ENCODE measurements at places on chromosomes 16 and 17.

- no peak for DNase-seq
Observed at GRCh38 chr16:46899443-46900143, 15.4 kb downstream of the GPT2 start.

DNA sequence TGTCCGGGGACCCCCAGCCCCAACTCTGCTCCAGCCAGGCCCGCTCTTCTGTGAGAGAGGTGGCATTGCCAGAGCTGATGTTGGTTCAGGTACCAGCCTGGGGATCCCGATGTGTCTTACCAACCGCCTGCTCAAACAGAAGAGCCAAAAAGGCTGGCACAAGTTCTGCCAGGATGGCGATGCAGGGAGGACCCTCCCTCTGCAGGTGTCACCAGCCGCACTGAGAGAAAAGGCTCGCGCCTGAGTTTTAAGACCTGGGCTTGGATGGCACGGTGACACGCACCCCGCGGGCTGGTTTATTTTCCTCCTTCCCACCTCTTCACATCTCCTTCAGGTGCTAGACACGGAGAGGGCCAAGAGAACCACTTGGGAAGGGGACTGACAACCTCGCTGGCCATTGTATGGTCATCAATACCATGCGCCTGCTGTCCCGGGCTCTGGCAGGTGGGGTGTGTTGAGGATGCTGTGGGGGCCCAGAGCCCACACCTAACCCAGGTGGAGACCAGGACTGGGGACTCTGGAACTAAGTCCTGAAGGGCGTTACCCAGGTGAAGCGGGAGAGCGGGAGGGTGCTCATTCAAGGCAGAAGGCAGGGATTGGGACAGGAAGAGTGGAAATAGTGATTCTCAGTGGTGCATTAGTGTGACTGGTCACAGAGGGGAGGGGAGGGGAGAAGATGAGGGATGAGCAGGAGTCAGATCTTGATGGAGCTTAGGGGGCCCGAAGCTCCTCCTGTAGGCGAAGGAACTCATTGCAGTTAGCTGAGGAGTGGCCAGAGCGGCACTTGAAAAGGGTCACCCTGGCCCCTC is 16.3 kb downstream of the FOXJ1 start:
- no peak for DNase-seq

- DNase-seq, result no peak
Observed at GRCh38 chr16:84408856-84409255, 40.5 kb downstream of the ATP2C2 start.

DNA sequence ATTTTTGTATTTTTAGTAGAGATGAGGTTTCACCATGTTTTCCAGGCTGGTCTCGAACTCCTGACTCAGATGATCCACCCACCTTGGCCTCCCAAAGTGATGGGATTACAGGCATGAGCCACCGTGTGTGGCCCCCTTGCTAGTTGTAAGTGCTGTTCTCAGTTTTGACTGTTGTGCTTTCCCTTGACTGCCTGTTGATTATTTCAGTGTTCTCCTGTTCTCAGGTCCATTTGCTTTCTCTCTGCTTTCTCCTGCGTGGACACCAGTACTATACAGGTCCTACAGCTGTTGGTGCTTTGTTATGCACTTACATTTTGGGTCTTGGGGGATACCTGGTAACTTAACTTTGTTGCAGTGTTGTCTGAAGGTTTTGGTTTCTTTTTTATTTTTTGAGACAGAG is 8.2 kb downstream of the CASC3 start:
- no peak for DNase-seq

DNA sequence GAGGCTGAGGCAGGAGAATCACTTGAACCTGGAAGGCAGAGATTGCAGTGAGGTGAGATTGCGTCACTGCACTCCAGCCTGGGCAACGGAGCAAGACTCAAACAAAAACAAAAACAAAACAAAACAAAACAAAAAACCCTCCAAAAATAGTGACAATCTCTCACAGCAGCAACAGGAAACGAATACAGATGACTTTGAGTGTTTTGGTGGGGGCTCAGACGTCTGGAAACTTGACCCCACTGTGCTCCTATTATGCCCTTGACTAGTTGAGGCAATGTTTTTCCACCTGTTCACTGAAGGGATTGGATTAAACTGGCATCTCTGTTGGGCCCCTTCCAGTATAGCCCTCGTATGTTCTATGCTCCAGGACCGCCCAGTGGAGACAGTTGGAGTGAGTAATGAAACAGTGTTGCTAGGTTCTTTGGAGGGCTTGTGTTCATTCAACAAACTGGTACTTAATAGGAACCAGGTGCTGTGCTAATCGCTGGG is 167.0 kb downstream of the UTP18 start:
- DNase-seq, result no peak

- no peak for DNase-seq
Observed at GRCh38 chr17:929586-929985, 50.0 kb downstream of the NXN start.

DNA sequence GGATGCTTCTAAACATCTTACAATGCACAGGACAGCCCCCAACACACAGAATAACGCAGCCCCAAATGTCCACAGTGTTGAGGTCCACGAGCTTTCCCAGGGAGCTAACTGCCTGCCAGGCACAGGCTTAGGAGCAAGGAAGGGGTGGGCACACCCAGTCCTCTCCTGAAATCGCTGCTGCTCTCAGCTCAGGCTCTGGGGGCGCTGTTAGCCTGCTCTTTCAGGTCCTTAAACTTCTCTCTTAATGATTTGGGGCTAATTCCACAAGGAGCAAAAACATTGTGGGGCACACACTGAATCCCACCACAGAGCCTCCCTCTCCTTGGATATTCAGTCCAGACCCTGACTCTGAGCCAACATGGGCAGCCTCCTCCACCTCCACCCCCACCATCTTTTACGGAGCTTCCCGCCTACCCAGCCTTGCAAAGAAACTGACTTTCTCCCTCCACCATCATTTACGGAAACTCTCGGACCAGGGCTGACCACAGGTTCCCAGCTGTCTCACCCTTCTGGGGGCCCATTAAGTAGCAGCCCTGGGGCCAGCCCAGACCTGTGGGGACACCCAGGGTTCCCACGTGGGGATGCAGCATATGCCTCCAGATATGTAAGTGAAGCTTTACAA is 1.1 kb downstream of the CD300H start:
- DNase-seq, result no peak

DNA sequence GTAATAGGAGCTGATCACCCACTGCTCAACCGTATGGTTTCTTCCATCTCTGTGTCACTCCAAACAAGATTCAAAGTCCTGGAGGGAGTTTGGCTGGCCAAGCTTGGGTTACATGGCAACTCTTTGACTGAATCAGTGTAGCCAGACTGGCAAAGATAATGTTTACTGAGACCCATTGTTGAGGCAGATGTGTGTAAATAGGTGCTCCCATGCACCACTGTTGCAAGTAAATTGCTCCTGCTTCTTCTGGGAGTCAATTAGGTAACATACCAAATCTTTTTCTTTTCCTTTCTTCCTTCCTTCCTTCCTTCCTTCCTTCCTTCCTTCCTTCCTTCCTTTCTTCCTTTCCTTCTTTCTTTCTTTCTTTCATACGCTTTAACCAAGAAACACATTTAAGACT is 86.3 kb upstream of the DHX40 start:
- no peak for DNase-seq

DNA sequence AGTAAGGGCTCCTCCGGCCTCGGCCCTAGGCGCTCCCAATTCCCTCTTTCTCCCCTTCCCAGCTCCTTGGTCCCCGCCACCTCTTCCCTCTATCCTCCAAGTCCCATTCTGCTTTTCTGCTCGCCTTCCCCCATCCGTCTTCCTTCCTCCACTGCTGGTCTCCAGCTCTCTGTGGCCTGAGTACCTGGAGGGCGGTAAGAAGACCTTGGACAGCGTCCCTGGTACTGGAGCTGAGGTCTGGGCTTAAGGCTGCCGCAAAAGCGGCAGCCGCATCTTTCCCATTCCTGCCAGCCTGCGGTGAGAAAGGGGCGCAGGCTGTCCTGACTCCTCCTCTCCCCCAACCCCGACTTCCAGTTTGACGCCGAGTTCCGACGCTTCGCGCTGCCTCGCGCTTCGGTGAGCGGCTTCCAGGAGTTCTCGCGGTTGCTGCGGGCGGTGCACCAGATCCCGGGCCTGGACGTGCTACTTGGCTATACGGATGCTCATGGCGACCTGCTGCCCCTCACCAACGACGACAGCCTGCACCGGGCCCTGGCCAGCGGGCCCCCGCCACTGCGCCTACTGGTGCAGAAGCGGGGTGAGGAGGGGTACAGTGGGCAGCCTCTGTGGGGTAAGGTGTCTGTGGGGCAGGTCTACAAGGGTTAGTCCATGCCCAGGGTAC is 471 bp downstream of the PARD6A start:
- DNase-seq, result no peak

DNA sequence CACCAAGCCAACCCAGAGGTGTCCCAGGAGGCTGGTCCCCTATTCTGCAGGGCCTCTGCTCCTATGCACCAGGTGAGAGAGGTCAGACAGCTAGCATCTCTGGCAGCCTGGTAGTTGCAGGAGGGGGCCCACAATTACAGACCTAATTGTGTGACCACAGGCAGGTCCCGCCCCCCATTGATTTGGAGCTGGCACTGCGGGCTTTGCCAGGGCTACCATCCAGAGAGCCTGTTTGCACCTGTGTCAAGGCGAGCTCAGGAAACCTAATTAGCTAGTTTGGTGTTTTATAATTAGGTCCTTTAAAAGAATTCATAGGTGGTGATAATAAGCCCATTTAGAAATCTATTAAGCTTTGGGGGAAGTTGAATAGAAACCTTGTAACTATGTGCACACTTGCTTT is 90.2 kb downstream of the MRM1 start:
- no peak for DNase-seq

GRCh38 chr17:48223945-48224344 is 116.4 kb downstream of the SNX11 start:
- DNase-seq, result no peak

DNA sequence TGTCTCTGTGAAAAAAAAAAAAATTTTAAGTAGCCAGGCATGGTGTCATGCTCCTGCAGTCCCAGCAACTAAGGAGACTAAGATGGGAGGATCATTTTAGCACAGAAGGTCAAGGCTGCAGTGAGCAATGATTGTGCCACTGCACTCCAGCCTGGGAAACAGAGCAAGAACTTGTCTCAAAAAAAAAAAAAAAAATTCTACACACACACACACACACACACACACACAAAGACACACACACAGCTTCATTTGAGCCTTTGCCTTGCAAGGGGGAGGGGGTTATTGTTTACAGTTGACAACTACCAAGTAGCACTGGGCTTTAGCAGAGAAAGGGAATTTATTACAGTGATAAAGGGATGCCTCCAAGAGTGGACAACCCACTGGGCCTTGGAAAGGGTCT is 4.9 kb upstream of the POLR3E start:
- DNase-seq, result no peak

DNA sequence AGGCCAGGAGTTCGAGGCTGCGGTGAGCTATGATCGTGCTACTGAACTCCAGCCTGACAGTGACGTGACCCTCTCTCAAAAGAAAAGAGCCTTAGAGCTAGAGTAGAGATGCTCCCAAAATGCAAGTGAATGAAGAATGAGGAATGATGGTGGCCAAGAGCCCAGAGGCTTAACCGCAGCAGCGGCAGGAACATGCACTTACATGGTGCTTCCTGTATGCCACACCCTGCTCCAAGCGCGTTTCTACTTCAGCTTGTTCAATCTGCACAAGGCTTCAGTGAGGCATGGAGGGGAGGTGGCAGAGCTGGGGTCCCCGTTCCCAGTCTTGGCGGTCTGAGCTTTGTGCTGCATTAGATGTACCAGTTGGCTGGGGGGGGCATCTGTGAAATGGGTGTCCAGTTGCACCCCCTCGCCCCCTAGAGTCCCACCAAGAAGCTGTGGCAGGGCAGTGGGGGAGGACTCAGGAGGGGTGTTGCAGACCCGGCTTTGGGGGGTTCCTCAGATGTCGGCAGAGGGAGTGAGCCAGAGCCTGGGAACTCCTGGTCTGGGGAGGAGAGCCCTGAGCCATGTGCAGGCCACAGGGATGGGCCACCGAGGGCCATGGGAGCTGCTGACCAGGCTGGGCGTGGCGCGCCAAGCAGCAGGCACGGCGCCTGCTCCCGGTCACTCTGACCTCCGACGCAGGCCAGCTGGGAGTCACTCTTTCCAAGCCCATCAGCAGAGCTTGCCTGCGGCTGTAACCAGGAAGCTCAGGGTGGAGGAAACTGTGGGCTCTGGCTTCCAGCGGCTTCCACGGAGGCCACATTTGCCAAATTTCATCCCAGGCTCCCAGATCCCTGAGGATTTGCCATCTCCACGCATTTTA is 260.1 kb downstream of the PARN start:
- DNase-seq, result no peak

DNA sequence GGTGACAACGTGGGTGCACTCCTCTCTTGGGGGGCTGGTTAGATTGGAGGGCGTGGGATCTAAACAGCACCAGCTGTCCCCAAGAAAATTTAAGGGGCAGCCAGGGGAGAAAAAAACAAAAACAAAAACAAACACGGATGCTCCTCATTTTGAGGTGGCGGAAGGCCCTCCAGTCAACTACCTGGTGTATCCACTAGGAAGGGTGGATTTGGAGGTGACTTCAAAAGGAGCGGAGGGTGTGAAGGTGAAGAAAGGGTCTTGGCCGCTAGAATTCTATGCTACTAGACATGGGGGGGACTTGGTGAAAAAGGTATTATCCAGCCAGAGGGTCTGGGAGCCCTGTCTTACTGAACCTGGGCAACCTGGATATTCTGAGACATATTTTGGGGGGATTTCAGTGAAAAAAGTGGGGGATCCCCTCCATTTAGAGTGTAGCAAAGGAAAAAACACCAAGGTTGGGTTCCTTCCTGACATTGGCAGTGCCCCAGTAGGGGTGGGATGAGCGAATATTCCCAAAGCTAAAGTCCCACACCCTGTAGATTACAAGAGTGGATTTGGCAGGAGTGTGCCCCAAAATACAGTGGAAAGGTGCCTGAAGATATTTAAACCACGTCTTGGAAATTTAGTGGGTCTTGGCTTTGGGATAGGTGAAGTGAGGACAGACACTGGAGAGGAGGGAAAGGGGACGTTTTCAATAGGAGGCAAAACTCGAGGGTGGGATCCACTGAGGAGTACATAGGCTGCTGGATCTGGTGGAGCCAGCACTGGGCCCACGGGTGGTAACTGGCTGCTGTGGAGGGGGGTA is 454 bp upstream of the FGF11 start:
- no peak for DNase-seq

DNA sequence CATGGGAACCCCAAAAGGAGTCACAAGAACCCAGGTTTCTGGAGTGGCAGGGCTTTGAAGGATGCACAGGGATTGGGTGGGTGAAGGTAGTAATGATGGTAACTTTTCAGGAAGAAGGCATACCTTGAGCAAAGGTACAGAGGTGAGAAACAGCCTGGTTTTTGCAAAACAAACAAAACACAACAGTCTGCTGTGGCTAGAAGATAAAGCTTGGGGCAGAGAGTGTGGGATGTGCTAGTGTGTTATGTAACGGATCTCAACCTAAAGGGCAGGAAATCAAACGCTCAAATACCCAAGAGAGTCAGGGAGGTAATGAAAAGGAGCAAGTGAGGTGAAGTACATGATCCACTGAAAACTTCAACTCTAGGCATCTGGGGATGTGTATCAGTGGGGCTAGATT is 4.6 kb downstream of the PTGES3L start:
- no peak for DNase-seq

- DNase-seq, result no peak
Observed at GRCh38 chr17:1737531-1738291, 5.0 kb upstream of the SERPINF2 start.

GRCh38 chr17:72362376-72363088 is 241.7 kb downstream of the SOX9 start:
- peak; percentile 71 for DNase-seq

- no peak for DNase-seq
Observed at GRCh38 chr17:17351901-17352781, 49.0 kb downstream of the NT5M start.

All from HS-5 (cell line).